ENCODE measurements at places on chromosomes 12 and 14. TPM values are rescaled to one million over a fixed set of nuclear protein-coding genes. Genes with fewer than 3 reads are reported as not detected.
A peak's percentile ranks its signal among the peaks of the same experiment; 100 is the strongest.

DNA sequence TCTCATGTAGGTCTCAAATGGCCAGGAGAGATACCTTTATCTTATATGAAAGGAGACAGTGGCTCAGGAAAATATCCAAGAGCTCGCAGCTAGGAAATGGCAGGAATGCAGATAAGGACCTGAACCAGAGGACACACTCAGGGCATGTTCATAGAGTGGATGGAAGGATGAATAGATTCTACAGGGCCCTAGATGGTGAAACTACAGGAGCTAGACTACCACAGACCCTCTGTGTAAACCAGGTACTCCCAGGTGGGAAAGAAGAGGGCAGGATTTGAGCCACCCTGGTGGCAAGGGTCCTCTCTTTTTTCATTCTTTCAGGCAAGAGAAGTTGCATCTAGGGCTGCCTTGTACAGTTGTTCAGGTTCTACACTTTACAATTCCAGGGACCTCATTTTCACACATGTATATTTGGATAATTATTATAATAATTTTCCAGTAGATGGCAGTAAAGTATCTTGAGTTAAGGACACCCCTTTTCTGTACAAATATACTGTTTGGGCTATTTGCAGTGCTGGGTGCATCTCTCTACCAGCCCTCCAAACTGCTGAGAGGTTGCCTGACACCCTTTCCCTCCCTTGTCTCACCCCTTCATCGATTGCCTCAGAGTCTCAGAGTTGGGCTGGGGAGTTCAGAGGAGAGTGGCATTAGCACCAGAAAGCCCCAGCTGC, 10.5 kb upstream of the ZDHHC22 start:
- H3K27me3 ChIP-seq = no peaks in the 10 kb centered on the region
- no peaks in the 10 kb centered on the region for H3K36me3 ChIP-seq
- no peak overlapping the region for H3K27ac ChIP-seq

GRCh38 chr14:65791191-65791981, 378.9 kb downstream of the FUT8 start:
- no peak overlapping the region for H3K27ac ChIP-seq
- H3K36me3 ChIP-seq = no peaks in the 10 kb centered on the region
- H3K27me3 ChIP-seq = no peaks in the 10 kb centered on the region

DNA sequence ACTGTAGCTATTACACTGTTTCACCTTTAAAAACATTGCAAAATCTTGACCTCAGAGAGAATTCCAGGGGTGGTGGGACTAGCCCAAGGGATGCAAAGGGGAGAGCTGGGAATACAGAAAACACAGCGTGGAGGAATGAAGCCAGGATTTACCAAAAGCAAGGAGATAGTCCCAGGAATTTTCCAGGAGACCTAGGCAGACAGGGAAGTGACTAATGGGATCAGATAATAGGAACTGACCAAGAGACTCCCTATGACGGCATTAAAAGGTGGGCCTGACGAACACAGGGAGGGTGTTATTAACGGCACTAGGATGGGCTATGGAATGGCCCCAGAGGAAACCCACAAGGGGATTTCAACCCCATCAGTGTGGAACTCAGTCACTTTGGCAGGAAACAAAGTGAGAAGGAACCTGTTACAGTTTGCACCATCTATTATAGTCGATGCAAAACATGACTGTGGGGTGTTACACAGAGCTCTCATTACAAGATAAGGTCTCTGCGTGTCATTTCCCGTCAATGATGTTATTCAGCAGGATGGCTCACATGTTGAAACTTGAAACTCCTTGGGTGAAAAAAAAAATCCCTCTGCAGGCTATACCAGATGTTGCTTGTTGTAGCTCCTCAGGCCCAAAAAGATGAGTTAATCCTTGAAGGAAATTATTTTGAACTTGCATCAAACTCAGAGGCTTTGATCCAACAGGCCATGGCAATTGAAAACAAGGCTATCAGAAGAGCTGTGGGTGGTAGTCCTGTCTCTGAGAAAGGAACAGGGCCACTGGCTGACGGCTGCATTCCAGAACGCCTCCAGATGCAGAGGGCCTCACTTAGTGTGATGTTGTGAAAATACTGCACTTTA, 58.7 kb downstream of the DRAM1 start:
- no peaks in the 10 kb centered on the region for H3K27me3 ChIP-seq
- peak overlapping the region; percentile 56 for H3K27ac ChIP-seq
- DNase-seq = peak; percentile 67
- H3K4me1 ChIP-seq = peaks cover 11% of the 10 kb centered on the region

DNA sequence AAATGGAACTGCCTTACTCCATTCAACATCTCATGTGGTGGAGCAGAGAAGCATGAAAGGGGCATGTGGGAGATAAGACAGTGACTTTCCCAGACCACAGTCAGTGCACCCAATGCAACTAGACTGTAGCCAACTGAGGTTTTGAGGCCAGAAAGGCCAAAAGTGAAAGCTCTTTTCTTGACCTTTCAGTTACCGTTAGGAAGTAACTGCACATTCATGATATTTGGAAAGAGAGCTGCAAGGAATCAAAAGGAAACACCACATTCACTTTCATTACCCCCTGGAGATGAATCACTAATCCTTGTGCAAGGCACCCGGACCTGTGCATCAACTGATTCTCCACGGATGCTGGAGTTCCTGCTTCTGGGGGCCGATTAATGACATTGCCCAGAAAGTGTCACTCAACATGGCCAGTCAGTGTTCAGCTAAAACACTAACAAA, 72.9 kb upstream of the ELK3 start:
- no peak for DNase-seq
- H3K27me3 ChIP-seq = no peaks in the 10 kb centered on the region
- H3K36me3 ChIP-seq = no peaks in the 10 kb centered on the region
- no peaks in the 10 kb centered on the region for H3K4me1 ChIP-seq
- H3K27ac ChIP-seq = no peak overlapping the region

DNA sequence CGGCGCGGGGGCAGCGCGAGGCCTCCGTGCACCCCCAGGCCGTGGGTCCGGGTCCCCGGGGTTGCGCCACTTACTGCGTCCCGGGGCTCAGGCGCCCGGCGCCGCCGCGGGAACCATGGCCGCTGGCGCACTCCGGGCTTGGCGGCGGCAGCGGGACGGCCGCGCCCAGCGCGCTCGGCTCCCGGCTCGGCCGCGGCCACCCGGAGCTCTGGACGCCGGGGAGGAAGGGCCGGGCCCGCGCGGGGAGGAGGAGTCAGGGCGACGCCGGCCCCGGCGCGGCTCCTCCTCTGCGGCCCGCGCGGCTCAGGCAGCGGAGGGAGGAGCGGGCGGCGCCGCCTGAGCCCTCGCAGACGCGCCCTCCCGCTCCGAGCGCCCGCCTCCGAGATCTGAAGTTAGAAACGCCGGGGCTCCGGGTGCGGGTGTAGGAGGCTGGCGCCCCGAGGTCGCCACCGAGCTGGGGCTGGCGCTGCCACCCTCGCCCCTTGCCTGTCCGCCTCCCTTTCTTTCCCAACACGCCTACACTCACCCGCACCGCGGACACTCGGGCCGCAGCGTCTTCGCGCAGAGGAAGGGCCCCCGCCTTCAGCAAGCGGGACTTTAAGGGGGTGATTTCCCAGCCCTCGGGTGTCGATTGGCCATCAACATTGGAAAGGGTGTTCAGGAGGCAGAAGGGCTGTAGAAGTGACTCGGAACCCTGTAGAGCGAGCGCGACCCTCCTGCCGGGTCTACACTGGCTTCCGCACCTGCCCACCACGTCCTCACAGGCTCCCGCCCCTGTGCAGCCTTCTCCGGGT, at the start of gene NIN:
NIN (minus strand) TSS at position 231 of the 794 bp plus-strand sequence. CDS start 9,106 bp downstream, outside the sequence.
- no peaks in the 10 kb centered on the region for H3K4me1 ChIP-seq
- H3K27ac ChIP-seq = peak within 1 kb of the TSS; percentile 85
- peak; percentile 59 for DNase-seq

DNA sequence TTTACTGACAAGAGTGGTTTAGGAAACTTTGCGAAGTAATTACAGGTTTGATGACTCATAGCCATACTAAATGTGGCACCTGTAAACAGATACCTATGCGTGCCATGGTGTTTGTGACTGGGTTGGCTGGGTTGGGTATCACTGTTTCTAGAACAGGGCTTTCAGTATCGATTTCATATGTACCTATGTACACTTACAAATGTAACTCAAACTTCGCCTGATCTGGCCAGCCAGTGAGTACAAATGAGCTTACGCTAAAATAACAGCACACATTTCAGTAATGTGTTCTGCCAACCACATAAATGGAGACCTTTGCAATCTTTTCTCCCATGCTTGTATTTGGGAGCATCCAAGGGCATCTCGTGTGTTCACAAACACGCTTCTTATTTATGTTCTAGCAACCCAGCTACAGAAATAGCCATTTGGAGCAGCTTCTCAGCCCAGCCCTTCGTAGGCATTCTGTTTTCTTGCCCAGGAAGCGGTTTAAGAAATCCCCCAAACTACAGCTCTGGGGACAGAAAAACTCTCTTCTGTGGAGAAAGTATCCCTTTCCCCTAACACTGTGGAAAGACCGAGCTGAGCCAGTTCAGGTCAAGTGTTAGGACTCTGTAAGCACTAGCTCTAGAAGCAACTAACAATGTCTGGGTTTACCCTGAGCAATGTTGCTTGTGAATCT, 42.3 kb upstream of the MDM1 start:
- no peaks in the 10 kb centered on the region for H3K36me3 ChIP-seq
- H3K27me3 ChIP-seq = no peaks in the 10 kb centered on the region
- no peak for DNase-seq
- H3K4me1 ChIP-seq = peaks cover 21% of the 10 kb centered on the region
- peak overlapping the region; percentile 41 for H3K27ac ChIP-seq

GRCh38 chr14:61320806-61321384, 484 bp upstream of the PRKCH start:
- no peak overlapping the region for H3K27ac ChIP-seq
- H3K4me1 ChIP-seq = peaks cover 4% of the 10 kb centered on the region
- no peaks in the 10 kb centered on the region for H3K27me3 ChIP-seq
- H3K36me3 ChIP-seq = no peaks in the 10 kb centered on the region

DNA sequence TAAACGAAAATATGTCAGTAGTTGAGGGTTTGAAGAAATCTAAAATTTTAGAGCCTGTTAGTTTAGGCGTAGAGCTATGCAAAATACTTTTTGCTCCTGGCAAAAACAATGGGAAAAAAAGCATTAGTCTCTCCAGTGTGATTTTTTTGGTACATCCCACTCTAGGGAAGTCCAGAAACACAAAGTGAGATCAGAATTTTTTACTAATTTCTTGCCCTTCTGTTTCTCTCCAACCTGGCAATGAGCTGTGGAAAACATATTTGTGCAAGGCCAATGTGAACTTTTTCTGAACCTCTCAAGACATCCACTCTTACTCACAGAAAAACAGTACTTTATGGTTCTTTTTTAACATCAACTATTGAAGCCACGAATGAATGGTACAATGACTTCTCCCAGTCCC, 56.9 kb upstream of the DCN start:
- H3K4me3 ChIP-seq = no peak overlapping the region
- no peaks in the 10 kb centered on the region for H3K27me3 ChIP-seq
- no peaks in the 10 kb centered on the region for H3K4me1 ChIP-seq
- H3K27ac ChIP-seq = peak overlapping the region; percentile 62

GRCh38 chr12:74538491-74539258, 1.0 kb downstream of the ATXN7L3B start:
- no peak for DNase-seq
- H3K4me3 ChIP-seq = peak overlapping the region; percentile 95
- H3K4me1 ChIP-seq = peaks cover 28% of the 10 kb centered on the region
- no peaks in the 10 kb centered on the region for H3K36me3 ChIP-seq
- no peaks in the 10 kb centered on the region for H3K27me3 ChIP-seq

DNA sequence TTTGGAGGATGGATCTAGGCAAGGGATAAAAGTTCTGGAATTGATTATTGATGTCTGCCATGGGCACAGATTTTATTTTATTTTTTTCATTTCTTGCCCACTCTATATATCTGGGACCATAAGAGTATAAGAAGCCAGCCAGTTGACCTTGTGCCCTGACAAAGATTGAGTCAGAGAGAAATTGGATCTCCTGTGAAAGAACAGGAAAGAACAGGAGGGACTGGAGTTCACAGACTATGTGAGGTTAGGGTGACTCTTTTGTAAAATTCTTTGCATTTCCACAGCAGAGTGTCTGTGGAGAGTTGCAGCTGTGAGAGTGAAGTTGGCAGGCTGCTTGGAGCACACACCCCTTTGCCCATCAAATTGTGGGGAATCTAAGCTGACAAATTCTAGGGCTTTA, 358.4 kb upstream of the TBX3 start:
- no peaks in the 10 kb centered on the region for H3K36me3 ChIP-seq
- H3K4me3 ChIP-seq = no peak overlapping the region
- no peaks in the 10 kb centered on the region for H3K27me3 ChIP-seq
- H3K27ac ChIP-seq = no peak overlapping the region
- no peaks in the 10 kb centered on the region for H3K4me1 ChIP-seq

GRCh38 chr14:37032863-37033262, 139.5 kb downstream of the SLC25A21 start:
- no peaks in the 10 kb centered on the region for H3K4me1 ChIP-seq
- H3K36me3 ChIP-seq = no peaks in the 10 kb centered on the region
- DNase-seq = no peak
- H3K27me3 ChIP-seq = no peaks in the 10 kb centered on the region

DNA sequence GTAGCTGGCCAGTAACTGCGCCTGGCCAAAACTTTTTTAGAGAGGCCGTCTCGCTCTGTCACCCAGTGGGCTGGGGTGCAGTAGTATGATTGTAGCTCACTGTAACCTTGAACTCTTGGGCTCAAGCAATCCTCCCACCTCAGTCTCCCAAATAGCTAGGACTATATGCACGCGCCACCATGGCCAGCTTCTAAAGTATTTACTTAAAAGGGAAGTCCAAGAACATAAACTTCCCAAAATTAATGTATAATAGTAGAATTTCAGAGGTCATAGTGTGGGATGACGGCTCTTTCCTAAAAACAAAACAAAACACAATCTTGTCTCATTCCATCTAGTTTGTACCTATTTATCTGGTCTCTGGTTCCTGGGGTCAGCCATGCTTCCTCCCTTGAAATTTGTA, 42.2 kb upstream of the FOS start:
- H3K36me3 ChIP-seq = no peaks in the 10 kb centered on the region
- peak overlapping the region; percentile 83 for H3K27ac ChIP-seq
- H3K27me3 ChIP-seq = no peaks in the 10 kb centered on the region
- peaks cover 37% of the 10 kb centered on the region for H3K4me1 ChIP-seq

- H3K27me3 ChIP-seq = no peaks in the 10 kb centered on the region
- H3K36me3 ChIP-seq = no peaks in the 10 kb centered on the region
- no peak for DNase-seq
Observed at GRCh38 chr14:20671597-20672283, 12.6 kb upstream of the RNASE4 start.

PRH2 gene
- 6.5 TPM for polyA plus RNA-seq

KRT85 gene
- polyA plus RNA-seq = 1.5 TPM

OLR1 gene
- 5.9 TPM for polyA plus RNA-seq

JDP2 gene
- polyA plus RNA-seq = 14.0 TPM

PTPRO gene
- 1.9 TPM for polyA plus RNA-seq

FLRT2 gene
- polyA plus RNA-seq = 20.1 TPM
